ENCODE measurements at places on chromosomes 7 and 10.

- no peak for DNase-seq
Observed at GRCh38 chr7:84187087-84187805, 7.3 kb downstream of the SEMA3A start.

GRCh38 chr7:79673421-79673820, 220.0 kb upstream of the MAGI2 start:
- no peak for DNase-seq

GRCh38 chr10:124708246-124708779, 35.9 kb downstream of the FAM53B start:
- DNase-seq: peak; percentile 82

- DNase-seq: no peak
Observed at GRCh38 chr10:32408690-32409089, 37.2 kb upstream of the CCDC7 start.

DNA sequence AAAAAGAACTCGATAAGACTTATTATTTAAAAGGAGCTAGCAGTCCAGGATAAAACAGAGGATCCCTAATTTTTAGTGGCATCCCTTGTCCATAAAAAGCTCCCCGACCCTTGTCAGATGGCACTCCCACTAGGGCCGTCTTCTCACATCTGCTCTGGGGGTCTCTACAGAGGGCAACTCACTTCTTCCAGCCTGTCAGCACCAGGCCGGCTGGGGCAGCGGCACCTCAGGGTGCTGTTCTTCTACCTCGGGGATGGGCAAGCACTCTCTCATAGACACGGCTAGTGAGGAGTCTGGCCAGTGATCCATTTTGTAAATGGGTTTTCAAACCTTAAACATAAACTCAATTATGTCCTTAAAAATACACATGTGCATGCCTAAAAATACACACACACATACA, 134.7 kb downstream of the PRPF18 start:
- no peak for DNase-seq

DNA sequence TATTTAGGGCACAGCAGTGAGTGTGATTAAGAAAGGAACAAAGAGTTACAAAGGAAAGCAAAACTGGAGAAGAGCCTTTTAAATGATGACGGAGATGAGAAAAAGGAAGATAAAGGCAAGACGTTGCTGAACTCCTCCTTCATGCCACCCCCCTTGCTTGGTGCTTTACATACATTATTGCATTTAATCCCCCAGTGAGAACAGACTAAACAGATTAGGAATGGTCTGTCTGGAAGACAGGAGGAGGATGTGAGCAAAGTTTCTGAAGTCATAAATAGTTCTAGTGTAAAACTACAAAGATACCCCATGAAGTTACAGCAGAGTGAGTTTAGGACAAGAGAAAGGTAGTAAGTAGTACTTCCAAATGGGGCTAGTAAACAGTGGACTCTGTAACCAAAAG, 113.5 kb downstream of the PLCE1 start:
- no peak for DNase-seq

DNA sequence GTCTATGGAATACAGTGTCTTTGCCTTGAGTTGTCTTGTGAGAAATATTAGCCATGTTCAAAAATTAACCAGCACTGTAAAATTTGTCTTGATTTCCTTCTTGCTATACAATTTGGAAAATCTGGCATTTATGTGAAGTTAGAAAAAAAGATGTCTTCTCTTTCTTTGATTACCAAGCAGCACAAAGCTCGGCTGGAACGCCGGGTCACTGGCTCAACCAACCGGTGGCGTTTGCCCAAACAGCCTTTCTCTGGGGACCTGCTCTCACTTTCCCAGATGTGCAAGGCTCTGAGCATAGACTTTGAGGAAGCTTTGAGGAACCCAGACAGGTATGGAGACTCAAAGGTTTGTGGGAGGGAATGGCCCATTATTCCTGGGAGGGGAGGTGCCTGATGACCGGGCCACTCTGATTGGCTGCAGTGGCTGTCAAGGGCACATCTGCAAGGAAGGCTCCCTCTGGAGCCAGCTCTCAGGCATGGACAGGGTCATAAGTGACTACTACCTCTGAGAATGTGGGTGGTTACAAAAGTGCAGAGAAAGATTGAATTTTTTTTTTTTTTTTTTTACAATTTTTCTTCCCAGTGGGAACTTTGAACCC, 5.6 kb downstream of the BTBD16 start:
- no peak for DNase-seq

- no peak for DNase-seq
Observed at GRCh38 chr7:55006499-55006898, 12.3 kb upstream of the EGFR start.

DNA sequence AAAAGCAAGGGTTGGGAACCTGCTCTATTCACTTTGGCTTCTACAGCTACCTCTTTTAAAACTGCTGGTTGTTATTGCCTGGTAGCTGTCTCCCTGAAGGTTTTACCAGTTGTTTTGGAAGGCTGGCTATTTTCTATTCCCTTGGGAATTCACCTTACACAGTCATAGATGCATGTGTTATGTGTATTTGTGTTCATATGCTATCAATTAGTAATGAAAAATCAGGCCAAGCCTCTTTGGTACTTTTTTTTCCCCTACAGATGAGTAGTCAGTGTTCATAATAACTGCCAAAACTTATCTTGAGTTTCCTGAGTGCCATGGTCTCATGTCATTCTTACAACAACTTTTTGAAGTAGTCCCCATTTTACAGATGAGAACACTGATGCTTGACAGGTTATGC, 738.0 kb upstream of the GALNT17 start:
- DNase-seq: no peak

- no peak for DNase-seq
Observed at GRCh38 chr10:132939378-132939955, 2.9 kb downstream of the CFAP46 start.

- no peak for DNase-seq
Observed at GRCh38 chr10:69334302-69335062, 56.2 kb downstream of the HK1 start.

GRCh38 chr7:44122529-44122928, 819 bp downstream of the POLD2 start:
- no peak for DNase-seq

GRCh38 chr7:155995183-155995612, 182.9 kb upstream of the SHH start:
- DNase-seq: no peak

DNA sequence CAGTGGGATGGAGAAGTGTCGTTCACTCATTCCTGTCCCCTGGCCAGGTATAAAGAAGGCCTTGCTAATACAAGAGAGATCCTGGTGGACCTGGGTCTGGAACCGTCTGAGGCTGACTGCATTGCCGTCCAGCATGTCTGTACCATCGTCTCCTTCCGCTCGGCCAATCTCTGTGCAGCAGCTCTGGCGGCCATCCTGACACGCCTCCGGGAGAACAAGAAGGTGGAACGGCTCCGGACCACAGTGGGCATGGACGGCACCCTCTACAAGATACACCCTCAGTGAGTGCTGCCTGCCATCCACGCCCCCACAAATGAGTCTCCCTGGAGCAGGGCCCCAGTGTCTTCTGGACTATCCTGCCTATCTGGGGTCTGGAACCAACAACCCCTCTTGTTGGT, 27.2 kb downstream of the HKDC1 start:
- no peak for DNase-seq

DNA sequence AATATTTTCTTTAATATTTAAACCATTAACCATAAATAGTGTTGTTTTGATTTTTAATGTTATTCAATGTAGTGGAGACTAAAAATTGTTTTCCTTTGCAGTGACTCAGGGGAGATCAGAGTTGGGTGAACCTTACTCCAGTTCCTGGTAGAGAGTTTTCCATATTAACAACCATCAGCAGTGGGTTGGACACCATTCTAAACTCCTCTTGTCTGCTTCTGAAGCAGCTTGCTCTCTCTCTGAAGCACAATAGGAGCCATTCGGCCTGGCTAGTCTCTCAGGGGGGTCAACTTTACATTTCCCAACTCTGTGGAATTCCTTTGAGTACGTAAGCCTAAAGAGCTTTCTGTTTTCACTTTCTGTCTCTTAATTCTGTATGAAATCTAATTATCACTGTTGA, 9.4 kb upstream of the NRG3 start:
- no peak for DNase-seq

DNA sequence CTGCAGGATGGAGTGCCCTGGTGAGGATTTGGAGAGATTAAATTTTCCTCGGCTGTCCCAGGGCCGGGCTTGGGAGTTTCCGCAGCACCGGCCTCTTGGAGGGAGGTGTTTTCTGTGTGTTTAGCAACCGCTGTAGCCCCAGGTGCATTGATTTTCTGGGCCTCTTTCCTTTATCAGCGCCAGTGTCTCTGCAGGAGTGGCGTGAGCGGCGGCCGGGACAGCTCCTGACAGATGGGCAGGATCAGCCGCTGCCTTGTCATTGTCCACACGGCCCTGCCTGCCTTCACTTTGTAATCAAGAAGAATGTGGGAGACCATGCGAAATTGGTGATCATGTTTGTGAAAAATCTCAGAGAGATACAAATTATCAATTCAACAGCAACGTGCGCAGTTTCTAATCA, 32.4 kb downstream of the NKX6-2 start:
- no peak for DNase-seq

GRCh38 chr10:48885376-48885775, 54.3 kb downstream of the LRRC18 start:
- DNase-seq: no peak

DNA sequence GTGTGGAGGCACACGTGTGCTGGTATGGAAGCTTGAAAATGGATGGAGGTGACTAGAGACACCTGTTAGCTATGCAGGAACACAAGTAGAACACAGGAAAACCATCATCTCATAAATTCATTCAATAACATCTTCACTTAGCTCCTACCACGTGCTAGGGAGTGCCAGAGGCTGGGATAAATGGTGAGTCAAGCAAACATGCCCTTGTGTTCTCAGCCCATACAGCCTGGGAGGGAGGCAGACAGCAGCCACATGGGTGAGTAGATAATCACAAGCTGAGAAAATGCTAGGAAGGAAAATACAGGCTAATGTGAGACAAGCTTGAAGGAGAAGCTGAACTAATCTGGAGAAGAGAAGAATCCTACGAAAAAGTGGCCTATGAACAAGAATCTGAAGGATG, 468.0 kb upstream of the ZMIZ1 start:
- DNase-seq: no peak

GRCh38 chr10:17835688-17836087, 26.5 kb downstream of the MRC1 start:
- no peak for DNase-seq

DNA sequence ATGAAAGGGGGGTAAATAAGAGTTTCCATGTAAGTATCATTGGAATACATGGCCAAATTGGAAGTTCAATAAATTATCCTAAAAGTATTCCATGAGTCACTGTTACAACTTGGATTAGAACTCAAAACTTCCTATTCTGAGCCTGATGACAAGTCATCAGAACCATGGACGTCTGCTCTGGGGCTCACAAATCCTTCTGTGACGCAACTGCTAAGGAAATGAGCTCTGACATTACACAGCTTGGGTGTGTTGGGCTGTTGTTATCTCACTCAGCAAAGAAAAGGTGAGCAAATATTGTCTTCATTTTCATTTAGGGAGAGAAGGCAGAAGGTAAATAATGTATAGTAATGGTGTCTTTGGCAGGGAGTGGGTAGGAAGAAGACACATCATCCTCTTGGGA, 214.8 kb upstream of the ADO start:
- DNase-seq: no peak

GRCh38 chr7:74579800-74580685, 77.5 kb upstream of the GTF2I start:
- DNase-seq: no peak

Measured in spinal cord (tissue), 10 donors.